ENCODE measurements at places on chromosomes 4 and X.
A peak's percentile ranks its signal among the peaks of the same experiment; 100 is the strongest.

- DNase-seq, result no peak
These were observed 82.6 kb downstream of the ABLIM2 start for GRCh38 chr4:8076023-8076422.

DNA sequence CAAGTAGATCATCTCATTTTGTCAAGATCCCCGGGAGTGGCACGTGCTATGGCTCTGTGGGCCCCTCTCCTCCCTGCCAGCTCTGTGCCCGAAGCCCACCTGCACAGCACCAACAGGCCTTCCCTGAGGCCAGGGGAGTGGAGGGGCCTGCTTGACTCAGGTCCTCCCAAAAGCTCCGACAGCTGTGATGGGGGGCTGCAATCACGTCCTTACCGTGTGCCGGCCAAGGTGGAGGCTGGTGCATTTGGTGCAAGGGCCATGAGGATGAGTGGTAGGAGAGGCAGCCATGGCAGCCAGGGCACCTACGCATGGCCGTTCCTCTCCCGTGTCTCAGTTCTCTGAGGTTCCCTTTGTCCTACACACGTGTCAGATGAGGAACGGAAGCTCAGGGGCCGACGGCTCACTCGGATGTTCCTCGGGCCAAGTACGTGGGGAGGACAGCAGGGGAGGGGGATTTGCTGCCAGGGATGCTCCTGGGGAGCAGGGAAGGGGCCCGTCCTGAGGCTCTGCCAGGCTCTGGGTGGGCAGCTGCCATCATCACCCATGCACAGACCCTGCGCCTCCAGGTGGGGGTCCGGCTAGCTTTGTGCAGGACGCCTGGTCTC, 95.8 kb downstream of the HMX1 start:
- DNase-seq, result no peak

- DNase-seq, result no peak
These were observed 50.5 kb downstream of the TIGD2 start for GRCh38 chr4:89161841-89162240.

- no peak for DNase-seq
These were observed 184.9 kb downstream of the NSUN7 start for GRCh38 chr4:40934676-40935075.

GRCh38 chr4:115851918-115852766, 738.7 kb upstream of the NDST4 start:
- DNase-seq, result peak; percentile 24

- no peak for DNase-seq
These were observed 105.2 kb downstream of the GASK1B start for GRCh38 chr4:158067646-158068045.

GRCh38 chrX:112668476-112669409, 11.0 kb downstream of the LHFPL1 start:
- no peak for DNase-seq

DNA sequence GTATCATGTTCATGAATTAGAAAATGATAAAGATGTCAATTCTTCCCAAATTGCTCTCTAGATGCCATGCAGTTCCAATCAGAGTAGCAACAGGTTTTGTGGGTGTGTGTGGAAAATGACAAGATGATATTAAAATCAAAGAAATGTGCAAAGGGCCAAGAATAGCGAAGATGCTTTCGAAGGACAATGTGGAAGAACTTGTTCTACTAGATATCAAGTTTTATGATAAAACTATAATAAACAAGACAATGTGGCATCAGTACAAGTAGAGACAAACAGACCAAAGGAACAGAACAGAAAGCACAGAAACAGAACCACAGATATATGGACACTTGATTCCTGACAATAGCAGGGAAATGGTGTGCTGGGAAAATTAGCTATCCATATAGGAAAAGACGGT, 9.0 kb downstream of the TAB3 start:
- no peak for DNase-seq

- no peak for DNase-seq
These were observed 27.9 kb downstream of the CAMK2D start for GRCh38 chr4:113733685-113734084.

GRCh38 chr4:32768664-32769389, 2048.7 kb downstream of the PCDH7 start:
- no peak for DNase-seq

DNA sequence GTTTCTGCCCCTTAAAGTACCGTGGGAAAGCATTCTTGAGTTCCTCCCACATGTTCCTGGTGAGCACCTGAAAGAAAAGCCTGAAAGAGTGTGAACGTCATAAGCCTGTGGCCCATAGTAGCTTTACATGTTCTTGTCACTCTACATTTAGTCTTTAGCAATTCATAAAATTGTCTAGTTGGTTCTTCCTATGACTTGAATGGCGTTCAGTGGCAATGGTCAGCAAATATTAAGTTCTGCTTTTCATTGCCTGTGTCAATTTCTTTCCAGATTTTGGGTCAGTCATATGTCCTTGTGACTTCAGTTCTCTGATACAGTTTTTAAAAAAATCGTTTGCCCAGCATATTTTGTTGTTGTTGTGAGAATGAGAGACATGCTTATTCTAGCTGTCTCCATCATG, 650.0 kb upstream of the BOD1L1 start:
- DNase-seq, result no peak

DNA sequence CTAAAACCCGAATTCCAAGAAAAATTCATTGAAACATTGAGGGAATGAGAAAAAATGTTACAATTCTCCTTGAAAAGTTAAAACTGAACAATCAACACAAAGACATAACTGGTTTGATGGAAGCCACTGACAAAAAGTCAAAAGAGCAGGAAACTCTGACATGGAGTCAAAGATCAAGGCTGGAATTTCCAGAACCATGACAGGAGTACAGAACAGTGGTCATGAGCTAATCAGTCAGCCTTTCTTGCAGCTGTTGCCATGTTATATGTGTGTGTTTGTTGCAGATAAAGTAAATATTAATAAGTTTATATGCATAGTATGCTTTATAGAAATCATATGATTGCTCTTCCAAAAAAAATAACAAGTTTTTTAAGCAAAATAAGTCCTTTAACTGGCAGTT, 184.7 kb upstream of the HCCS start:
- no peak for DNase-seq
